ENCODE measurements at places on chromosomes 5 and 9. TPM values are rescaled to one million over a fixed set of nuclear protein-coding genes. Genes with fewer than 3 reads are reported as not detected.

The FRMPD1 gene
- polyA plus RNA-seq: 0.06 TPM

The CYLC2 gene
- polyA plus RNA-seq: not detected

The CATSPER3 gene
- polyA plus RNA-seq: 0.43 TPM

GRCh38 chr5:124446120-124446519, 300.3 kb downstream of the ZNF608 start:
- DNase-seq: no peak

DNA sequence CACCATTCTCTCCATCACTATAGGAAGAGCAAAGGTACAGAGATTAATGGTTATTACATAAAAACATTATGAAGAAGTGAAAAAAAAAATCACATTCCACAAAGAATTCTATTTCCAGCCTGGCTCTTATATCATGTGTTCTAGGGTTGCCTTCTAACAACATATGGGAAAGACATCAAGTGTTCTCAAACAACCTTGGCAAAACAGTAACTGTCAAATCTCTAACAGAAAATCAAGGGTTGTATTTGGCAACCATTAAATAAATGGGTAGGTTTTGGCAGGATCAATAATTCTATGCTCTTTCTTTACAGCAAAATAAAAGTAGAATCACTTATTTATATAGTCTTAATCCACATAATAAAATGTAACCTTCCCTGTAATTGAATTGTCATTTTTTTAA, 728.9 kb downstream of the MAT2B start:
- DNase-seq: peak; percentile 48

- no peak for DNase-seq
Observed at GRCh38 chr5:176851871-176852658, 41.7 kb downstream of the UNC5A start.

DNA sequence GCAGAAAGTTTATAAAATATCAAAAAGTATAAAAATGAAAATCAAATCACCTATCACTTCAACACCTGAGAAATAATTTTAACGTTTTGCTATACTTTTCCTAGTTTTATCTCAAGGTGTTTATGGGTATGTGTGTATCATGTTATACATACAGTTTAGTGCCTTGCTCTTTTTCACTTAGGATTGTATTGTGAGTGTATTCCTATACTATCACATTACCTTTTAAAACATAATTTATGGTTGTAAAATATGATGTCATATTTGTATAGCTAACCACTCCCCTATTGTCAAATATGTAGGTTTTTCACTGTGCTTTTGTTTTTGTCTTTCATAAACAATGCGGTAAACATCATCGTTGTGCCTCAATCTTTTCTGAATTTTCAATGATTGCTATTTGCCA, 479.9 kb downstream of the SPOCK1 start:
- DNase-seq: no peak
